ENCODE measurements at places on chromosomes 2 and 18. TPM values are rescaled to one million over a fixed set of nuclear protein-coding genes. Genes with fewer than 3 reads are reported as not detected.
A peak's percentile ranks its signal among the peaks of the same experiment; 100 is the strongest.

GRCh38 chr18:30674596-30674995, 367.9 kb downstream of the DSC3 start:
- no peak for DNase-seq

Gene XDH
- total RNA-seq, result 1.3 TPM

GRCh38 chr18:48928787-48929186, 22.0 kb downstream of the SMAD7 start:
- DNase-seq, result peak; percentile 46

DNA sequence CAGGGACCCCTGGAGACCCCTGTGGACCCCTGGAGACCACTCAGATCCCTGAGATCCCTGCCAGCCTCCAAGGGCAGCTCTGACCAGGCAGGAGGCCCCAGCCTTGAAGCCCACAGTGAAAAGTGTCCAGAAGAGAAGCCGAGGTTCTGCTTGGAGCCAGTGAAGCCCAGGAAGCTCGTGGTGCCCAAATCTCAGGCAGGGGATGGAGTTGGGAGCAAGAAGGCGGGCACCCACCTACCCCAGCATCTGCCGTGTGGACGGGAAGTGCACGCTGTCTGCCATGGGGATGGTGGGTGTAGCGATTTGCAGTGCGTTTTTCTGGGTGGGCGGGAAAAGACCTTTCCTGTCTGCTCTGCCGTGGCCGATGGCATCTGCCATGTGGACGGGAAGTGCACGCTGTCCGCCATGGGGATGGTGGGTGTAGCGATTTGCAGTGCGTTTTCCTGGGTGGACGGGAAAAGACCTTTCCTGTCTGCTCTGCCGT, 120.6 kb upstream of the CTDP1 start:
- DNase-seq, result no peak

DNA sequence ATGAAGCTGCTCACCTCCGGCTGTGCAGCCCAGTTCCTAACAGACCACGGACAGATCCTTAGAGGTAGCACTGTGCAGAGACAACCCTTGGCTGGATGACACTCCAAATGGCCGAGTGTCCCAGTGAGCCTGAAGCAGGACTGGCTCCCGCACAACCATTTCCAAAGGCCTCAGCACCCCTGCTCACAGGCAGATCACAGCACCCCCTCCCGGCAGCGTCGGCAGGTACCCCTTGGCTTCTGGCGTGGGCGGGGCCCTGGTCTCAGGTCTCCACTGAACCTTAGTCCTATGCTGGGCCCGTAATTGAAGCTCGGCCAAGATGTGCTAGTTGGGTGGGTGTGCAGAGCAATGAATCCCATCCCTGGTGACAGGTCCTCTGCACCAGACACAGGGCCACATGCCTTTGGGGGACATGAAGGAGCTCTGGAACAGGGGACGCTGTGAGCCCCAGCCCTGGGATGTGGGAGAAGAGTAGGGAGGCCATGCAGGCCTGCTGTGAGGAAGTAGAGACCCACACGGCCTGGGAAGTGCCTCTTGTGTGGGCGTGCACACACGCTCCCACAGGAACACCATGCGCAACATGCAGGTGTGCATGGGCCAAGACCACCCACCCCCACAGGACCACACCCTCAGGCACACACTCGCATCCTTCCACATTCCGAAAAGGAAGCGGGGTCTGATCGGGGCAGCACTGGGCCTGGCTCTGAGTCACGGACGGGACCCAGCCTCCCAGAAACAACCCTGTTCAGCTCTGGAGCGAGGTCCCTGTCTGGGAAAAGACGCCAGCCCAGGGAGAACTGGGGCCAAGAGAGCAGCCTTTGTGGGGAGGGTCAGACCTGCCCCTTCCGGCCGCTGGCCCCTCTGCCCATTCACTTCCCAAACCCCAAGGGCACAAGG, 2.8 kb downstream of the DUSP2 start:
- peak; percentile 77 for DNase-seq

Gene CNTNAP5
- 0.04 TPM for total RNA-seq
